Neuronal stem cell (in vitro differentiated cells): ENCODE measurements at places on chromosomes 3 and 15.

DNA sequence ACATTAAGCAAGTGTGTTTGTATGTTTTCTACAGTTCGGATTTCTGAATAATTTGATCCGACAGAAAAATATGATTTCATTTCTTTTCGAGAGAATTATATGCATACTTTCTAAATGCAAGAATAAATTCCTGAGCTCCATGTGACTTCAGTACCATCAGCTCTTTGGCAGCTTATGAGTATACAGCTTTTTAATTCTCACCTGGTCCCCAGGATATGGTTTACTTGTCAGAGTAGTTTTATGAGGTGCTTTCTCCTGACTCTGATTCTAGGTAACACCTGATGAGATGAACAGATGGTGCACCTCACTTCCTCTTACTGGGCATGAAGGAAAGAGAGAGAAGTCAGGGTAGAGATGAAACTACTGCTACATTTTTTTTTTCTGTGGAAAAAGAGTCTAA, 3.1 kb downstream of the HGD start:
- no peak for DNase-seq

DNA sequence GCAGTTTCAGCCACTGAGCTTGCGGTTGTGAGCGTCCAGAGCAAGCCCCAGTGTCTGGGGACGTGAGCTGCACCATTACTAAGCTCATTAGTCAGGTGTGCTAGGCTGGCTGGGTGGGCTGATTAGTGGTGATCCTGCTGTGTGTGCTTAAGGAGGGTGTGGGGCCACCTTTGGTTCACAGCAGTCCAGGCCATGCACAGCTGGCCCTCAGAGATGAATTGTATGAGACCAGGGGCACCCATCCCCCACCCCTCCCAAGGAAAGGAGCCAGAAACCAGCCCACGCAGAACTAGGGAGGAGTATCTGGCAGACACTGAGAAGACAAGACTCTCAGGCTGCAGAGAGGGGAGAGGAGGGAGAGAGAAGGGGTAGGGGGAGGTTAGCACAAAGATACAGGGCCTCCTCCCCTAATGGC, 3.8 kb downstream of the TYRO3 start:
- DNase-seq: peak; percentile 32

DNA sequence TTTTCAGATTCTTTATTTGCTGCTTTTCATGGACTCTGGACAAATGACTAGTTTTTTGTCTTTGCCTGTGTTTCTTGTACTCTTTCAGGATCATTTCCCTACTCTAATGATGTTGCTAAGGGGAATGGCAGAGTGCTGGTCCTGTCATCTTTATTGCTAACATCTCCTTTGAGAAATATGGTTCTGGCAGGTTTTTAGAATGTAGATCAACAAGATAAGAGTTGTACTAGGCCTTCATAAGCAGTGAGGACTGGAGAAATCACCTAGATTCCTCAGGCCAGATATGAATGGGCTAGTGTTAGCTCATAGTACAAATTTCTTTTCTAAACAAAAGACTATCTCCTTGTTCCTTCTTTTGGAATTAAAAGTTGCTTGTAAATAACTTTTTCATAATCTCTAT, 156.0 kb downstream of the UBE2E2 start:
- no peak for DNase-seq

GRCh38 chr3:46846624-46847542, 16.4 kb downstream of the MYL3 start:
- no peak for DNase-seq

- no peak for DNase-seq
These were observed 56.3 kb downstream of the BDH1 start for GRCh38 chr3:197499427-197499826.

GRCh38 chr3:196254376-196255283, 32.9 kb downstream of the PCYT1A start:
- no peak for DNase-seq

GRCh38 chr3:107384907-107385306, 7.7 kb downstream of the CCDC54 start:
- no peak for DNase-seq

DNA sequence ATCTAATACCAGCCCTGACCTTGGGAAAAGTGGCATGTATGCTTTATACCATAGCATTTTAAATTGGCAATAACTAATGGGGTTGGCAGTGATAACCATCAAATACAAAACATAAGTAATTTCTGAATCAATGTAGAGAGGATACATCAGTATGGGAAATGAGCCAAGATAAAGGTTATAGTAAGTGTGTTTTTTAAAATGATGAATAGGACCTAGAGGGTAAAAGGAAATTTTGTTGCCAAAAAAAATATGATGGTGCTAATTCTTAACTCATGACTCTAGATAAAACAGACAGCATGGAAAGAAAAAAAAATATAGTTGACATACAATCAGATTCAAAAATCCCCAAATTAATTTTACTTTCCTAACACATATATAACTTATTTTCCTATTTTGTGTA, 75.4 kb upstream of the ROBO1 start:
- DNase-seq: no peak
